ENCODE measurements at places on chromosomes 1 and 21.

DNA sequence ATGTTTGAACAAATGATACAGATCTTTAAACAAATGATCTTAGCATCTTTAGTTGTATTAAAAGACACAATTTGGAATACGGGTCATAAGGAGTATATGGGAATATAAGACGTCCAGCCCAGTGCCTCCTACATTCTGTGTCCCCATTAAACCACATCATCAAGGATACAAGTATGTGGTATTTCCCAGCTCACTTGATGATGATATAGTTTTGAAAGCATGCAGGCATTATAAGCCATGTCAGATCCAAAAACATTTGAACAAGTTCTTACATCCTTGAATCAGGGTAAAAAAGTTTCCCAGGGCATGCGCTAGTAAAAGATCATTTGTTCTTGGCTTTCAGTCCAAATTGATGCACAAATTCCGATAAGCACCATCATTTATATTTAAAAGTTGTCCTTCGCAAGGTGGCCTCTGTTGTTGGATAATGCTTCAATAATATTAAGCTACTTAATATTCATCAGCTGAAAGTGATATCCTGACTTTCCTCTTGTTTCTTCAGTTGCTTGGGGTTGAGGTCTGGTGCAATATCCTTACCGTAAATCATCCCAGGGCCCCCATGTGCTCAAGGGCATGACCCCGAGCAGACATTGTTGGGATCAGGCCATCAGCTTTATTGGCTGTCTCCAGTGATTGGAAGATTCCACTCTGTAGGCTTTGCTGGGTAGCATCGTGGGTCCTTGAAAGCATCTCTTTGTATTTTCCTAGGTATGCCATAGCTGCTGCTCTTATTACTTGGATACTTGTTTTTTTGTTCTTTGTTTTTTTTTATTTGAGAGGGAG lies 61.8 kb downstream of the CENPF start:
- DNase-seq: no peak

- no peak for DNase-seq
These were observed 1.4 kb downstream of the ZNF697 start for GRCh38 chr1:119646521-119647227.

- DNase-seq: no peak
These were observed 207.9 kb upstream of the CACYBP start for GRCh38 chr1:174791863-174792262.

DNA sequence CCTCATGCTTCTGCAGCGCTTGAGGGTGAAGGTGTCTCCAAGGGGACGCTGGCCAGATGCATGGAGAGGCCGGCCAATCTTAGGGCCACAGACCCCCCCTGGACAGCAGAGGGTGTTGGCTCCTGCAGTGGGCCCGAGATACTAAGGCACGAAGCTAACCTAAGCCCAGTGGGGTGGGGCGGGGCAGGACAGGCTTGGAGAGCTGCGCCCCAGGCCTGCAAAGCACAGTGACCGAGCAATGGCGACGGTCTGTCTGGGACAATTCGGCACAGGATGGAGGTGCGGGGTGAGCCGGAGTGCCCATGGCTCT lies 1.3 kb downstream of the FNDC10 start:
- DNase-seq: no peak

DNA sequence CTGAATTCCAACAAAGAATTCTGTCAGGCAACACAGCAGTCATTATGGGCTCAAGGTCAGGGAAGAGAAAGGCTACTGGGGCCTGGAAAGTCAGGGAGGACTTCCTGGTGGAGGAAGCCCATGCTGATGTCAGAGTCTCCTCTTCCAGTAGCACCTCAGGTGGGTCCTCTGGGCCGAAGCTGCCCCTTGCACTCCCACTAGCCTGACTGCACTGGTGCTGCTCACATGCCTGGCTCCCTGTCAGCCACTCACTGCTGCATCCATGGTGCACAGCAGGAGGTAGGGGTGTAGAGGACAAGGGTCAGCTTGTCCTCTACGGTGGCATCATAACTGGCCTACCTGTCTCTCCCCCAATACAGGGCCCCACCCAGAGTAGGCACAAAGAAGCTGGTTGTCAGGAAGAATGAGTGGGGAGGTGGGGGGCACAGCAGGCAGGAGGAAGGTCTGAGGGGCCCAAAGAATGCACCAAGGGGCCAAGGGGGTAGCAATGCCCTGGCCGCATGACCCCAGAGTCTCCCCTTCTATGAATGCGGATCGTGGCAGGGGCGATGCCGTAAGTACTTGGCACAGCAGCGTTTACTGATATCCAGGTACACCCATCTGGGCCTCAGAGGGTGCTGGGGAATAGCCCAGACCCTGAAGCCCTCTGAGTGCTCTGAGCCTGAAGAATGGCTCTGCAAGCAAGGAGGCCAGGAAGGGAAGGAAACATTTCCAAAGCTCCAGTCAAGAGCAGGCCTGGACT lies 80.3 kb downstream of the GLIS1 start:
- no peak for DNase-seq

DNA sequence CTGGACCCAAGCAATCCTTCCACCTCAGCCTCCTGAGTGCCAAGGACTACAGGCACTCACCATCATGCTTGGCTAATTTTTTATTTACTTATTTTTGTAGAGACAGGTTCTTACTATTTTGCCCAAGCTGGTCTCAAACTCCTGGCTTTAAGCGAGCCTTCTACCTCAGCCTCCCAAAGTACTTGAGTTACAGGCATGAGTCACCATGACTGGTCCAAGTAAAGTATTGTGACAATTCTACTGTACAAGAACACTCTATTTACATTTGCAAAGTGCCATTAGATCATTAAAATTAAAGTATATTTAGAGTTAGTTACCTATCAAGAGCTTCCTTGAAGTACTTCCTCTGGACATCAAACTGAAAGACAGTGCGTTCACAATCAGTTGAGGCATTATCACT lies 44.8 kb downstream of the NRDC start:
- DNase-seq: no peak

GRCh38 chr1:109765896-109766615 lies 2.3 kb upstream of the EPS8L3 start:
- no peak for DNase-seq

- DNase-seq: no peak
These were observed 76.6 kb upstream of the NRIP1 start for GRCh38 chr21:15141261-15141970.

- DNase-seq: no peak
These were observed 124.3 kb upstream of the CACNA1E start for GRCh38 chr1:181359012-181359411.

DNA sequence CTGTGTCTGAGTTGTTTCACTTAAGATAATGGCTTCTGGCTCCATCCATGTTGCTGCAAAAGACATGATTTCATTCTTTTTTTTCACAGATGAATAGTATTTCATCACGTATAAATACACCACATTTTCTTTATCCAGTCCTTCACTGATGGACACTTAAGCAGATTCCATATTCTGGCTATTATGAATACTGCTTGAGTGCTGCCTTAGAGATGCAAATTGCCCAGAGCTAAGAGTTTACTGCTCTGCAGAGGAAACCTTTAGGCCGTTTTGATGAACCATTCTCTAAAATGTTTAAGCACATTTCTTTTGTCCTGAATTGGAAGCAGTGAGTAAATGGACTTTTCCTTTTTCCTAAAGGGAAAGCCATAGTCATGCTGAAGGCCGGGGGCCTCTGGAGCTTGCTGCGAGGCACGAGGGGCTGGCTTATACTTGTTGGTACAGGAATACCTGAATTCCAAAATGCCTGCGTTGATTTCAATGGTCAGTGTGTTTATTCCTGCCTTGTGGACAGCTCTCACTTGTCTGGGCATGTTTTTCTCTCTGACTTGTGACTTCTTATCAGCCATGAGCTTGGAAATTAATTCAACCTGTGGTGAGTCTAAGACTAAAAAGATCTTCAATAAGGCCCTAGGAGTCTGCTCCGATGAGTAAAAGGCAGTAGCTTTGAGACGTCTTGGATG lies 201.0 kb upstream of the MAP1LC3C start:
- DNase-seq: no peak

- no peak for DNase-seq
These were observed 89.2 kb downstream of the JAK1 start for GRCh38 chr1:64877151-64877550.

DNA sequence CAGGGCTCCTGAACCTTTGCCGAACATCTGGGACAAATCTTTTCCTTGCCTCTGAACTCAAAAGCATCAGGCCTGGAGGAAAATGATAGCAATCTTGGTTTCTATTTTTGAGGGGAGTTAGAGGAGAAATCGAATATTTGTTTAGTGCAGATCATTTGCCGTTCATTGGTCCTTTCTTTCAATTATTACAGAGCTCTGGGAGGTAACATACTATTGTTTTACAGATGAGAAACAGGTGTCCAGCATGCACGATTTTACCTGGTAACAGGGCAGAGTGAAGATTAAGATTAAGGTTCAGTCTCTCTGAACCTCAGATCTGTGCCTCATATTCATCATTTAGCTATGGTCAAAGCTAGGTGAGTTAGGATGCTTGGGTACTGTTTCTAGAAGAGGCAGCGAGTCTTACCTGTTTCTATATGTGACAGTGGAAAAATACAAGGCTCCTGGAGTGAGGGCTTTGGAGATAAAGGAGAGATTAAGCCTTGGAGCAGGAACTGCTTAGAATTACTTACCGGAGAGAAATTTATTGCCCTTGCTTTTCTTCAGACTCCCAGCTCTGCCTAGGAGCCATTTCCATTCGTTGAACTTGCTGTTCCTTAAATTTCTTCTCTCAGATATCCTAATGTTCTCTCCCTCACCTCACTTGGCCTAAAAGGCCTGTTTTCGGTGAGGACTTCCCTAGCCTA lies 1.4 kb downstream of the PRCC start:
- no peak for DNase-seq

Data from GM10248 (cell line).